ENCODE measurements at places on chromosomes 7 and 10.

GRCh38 chr10:132363921-132364593 lies 32.1 kb downstream of the LRRC27 start:
- no peak for DNase-seq

GRCh38 chr7:90383422-90383821 lies 19.8 kb upstream of the CLDN12 start:
- DNase-seq: peak; percentile 86

DNA sequence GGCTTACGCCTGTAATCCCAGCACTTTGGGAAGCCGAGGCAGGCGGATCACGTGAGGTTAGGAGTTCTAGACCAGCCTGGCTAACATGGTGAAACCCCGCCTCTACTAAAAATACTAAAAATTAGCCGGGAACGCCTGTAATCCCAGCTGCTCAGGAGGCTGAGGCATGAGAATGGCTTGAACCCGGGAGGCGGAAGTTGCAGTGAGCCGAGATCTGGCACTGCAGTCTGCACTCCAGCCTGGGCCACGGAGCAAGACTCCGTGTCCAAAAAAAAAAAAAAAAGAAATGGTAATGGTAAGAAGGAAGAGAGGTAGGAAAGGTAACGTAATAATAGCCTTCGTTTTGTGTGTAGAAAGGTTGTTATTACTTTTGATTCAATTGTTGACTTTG lies 1.2 kb downstream of the HSPA14 start:
- DNase-seq: no peak

GRCh38 chr10:59276133-59276532 lies 86.2 kb downstream of the FAM13C start:
- DNase-seq: no peak

DNA sequence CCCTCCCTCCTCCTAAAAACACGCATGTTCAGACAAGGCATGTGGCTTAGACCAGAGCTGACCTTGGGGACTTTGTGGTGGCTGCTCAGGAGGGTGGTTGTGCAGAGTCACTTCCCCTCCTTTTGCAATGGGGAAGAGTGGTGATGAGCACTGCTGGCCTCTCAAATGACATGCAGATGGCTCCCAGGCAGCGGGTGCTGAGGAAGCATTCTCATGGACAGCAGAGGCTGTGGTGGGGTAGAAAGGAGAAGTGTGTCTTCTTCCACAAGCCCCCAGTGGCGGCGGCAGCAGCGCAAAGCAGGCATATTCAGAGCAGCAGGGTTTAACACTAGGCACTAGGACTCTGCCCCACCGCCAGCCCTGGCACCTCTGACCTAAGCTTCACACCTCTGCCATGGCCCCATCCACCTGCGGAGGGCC lies 105.9 kb upstream of the ANLN start:
- DNase-seq: peak; percentile 48

DNA sequence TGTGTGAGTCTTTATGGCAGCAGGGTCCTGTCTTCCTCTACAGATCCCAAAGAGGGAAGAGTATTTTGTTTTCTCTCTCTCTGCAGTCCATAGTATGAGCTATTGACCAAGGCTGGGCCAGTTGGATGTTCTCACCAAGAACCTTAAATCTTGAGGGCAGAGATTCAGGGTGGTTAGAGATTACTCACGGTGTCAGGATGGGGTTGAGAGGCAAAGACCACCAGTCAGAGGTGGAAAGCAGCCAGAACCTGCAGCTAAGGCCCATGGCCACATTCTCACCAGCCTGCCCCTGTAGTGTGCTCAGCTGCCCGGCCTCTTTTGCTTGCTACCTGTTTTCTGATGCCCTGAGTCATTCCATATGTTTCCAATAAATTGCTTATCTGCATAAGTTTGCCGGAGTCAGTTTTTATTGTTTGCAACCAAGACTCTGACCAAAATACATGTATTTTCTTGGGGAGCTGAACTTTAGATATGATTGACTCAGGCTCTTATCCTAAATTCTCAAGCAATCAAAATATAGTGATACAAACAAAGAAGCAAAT lies 67.0 kb downstream of the MAP3K8 start:
- DNase-seq: no peak

GRCh38 chr7:108525327-108525984 lies 479 bp downstream of the PNPLA8 start:
- peak; percentile 47 for DNase-seq

DNA sequence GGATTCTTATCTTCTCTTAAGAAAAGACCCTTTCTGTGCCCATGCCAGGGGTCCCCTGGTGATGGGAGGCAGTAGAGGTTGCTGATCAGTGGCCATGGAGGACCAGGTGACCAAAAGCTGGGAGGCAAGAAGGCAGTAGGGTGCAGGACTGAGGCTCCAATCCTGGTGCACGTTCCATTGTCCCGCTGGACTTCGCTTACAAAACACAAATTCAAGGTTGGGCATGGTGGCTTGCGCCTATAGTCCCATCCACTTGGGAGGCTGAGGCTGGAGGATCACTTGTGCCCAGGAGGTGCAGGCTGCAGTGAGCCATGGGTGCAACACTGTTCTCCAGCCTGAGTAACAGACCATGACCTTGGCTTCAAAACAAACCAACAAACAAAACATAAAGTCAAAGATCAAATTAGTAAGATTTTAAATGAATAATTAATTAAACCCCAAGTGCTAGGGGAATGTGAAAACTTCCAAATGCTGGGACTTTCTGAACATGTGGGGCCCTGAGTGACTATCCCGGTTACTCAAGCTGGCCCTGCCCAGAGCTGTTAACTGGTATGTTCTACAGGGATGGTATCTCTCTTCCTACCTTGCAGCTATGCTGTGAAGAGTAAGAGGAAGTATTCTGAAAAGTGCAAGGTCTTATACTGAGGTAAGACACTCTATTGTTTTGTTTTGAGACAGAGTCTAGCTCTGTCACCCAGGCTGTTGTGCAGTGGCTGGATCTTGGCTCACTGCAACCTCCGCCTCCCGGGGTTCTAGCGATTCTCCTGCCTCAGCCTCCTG lies 97.6 kb downstream of the LYZL2 start:
- no peak for DNase-seq

GRCh38 chr7:71706597-71706975 lies 574.6 kb downstream of the GALNT17 start:
- no peak for DNase-seq

GRCh38 chr7:134701272-134701671 lies 54.6 kb downstream of the BPGM start:
- peak; percentile 50 for DNase-seq

DNA sequence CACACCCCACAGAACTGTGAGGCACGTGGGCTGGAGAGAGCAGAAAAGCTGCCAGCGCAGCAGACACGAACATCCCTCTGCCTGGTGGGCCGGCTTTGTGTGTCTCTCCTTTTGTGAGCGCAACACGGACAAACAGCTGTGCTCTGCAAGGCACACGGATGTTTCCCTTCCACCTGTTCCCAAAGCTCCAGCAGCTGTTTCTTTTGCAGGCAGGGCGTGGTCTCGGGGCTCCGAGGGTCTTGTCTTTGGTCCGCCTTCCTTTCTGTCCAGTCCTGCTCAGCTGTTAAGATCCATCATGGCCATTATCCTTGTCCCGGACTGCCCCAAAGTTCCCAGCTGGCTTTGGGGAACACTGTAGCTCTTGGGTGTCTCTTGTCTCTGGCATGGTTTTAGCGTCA lies 32.7 kb upstream of the SH2B2 start:
- no peak for DNase-seq

- DNase-seq: no peak
Measured at GRCh38 chr7:145986248-145986874, 130.2 kb upstream of the CNTNAP2 start.

GRCh38 chr10:114064151-114065048 lies 20.7 kb downstream of the ADRB1 start:
- no peak for DNase-seq

GRCh38 chr7:31020161-31020560 lies 31.9 kb upstream of the ADCYAP1R1 start:
- peak; percentile 8 for DNase-seq

DNA sequence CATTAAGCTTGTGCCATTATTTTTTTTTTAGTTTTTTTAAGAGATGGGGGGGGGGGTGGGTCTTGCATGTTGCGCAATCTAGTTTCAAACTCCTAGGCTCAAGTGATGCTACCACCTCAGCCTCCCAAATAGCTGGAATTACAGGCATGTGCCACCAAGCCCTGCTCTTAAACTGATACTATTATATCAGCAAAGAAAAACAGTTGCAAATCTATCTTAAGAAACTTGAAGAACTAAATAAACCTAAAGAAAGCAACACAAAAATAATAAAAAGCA lies 47.5 kb downstream of the BRAF start:
- no peak for DNase-seq

GRCh38 chr7:147436718-147437117 lies 1153.8 kb upstream of the C7orf33 start:
- no peak for DNase-seq

DNA sequence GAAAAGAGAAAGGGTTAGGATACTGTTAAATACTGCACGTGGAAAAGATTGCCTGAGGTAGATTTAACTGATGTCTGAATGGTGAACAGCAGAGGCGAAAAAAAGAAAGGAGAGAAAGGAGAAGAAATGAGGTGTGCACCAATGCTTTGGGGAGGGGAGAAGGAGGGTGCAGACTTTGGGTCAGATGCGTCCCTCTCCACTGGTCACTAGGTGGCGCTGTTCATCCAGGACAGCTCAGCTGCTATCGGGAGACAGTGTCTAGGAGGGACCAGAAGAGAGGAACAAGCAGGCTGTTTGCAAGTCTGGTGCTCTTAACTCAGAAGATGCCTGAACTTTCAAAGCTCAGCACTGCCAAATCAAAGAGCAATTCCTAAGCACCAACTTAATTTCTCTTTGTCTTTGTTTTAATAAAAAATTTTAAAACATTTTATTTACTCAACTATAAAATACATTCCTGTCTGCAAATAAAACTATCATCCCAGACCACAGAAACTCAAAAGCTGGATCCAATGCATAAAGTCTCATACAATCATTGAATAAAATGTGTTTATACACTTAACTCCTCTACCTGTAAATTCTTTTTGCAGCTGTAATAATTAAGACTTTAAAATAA lies 83.9 kb upstream of the PDLIM1 start:
- DNase-seq: peak; percentile 57

DNA sequence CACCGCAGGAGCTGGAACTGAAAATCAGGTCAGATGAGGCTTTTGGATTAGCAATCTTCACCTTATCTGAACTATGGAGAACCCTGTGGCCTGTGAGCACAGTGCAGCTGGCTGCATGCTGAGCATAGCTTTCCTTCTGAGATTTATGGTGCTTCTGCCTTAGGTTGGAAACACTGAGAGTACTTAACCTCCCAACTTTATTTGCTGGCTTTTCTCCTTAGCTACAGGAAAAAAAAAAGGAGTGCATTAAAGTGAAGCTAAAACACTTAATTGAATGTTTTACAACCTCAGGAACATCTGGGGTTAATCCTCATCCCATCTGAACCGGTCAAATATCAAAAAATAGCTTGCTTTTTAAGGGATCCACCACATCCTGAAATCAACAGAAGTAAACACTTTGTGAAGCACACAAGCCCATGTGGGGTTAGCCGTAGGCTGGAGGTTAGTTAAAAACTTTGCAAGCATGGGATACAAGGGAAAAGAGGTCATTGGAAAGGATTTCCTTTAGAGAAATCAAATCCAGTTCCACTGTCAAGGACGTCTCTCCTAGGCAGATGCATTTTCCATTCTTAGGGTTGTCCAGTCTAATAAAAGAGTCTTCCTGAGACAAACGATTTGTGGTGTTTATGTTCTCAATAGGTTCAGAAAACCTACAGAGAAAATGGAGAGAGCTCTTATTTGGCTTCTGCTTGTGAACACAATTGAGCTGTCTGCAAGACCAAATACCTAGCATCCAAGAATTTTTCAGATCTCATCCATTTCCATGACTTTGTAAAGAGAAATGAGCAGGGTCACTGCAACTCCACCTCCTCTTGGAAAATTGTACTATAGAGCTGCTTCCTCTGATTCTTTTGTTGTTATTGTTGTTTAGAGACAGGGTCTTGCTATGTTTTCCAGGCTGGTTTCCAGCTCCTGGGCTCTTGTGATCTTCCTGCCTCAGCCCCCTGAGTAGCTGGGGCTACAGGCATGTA lies 470.4 kb upstream of the IGFBP3 start:
- DNase-seq: peak; percentile 84

GRCh38 chr10:72895236-72895850 lies 1.8 kb downstream of the OIT3 start:
- DNase-seq: no peak

DNA sequence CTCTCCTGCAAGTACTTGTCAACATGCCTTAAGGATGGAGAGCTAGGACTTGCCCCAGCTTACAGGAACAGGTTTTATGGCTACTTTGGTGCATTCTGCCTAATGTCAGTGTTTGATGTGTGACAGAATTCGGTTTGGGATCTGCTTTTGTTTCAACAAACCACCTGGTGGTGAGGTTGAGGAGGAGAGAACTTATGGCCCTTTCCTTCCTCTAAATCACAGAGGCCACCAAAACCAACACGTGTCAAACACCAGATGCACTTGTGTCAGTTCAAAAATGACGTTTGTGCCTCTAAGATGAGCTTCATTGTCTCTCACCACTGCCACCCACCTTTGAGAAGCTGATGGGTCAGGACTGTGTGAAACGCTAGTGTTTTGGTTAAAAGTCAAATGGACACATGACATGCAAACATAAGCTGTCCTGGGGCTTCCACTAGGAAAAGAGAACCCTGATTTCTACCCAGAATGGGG lies 83.9 kb downstream of the OSBPL3 start:
- no peak for DNase-seq

- DNase-seq: no peak
Measured at GRCh38 chr10:3060481-3060889, 6.9 kb upstream of the PFKP start.

GRCh38 chr10:34124522-34125035 lies 690.5 kb downstream of the PARD3 start:
- peak; percentile 88 for DNase-seq

- no peak for DNase-seq
Measured at GRCh38 chr10:104258209-104258608, 3.5 kb downstream of the GSTO1 start.

DNA sequence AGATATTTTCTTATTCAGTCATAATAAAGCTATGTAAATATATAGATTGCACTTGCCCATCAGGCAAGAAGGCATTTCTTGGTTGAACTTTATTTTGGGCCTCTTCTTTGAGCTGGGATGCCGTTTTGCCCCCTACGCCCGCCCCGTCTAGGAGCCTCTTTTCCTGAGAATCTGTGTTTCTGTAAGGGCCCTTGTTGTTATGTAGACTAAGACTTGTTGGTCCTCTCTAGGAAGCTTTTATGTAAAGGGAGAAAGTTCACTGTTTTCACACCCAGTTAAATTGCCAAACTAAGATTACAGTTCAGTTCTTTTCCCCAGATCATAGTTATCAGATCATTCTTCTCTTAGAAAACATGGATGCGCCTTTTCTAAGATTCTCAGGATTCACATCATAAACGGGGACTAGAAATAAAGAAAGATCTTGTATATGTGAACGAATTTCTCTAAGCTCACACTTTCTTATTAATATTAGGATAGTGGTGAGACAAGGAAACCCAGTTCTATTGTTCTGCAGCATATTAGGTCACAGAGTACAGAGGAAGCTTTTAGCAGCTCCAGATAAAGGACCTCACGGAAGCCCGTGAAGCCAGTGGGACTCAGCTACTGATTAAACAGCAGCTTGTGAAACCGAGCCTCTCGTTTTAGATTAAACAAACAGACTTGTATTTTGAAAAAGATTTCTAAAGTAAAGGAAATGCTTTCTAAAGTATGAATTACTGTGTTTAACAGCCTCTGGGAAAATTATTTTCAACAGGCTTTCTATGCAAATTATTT lies 3.8 kb downstream of the LMTK2 start:
- DNase-seq: no peak

- DNase-seq: peak; percentile 19
Measured at GRCh38 chr10:35335133-35336083, 901 bp upstream of the CCNY start.

GRCh38 chr7:128398016-128398840 lies 11.6 kb downstream of the IMPDH1 start:
- DNase-seq: peak; percentile 31

Data from fibroblast of skin of right quadriceps (primary cell).